Breast epithelium (tissue), 4 donors: ENCODE measurements at places on chromosomes 7 and 10. TPM values are rescaled to one million over a fixed set of nuclear protein-coding genes. Genes with fewer than 3 reads are reported as not detected.

DNA sequence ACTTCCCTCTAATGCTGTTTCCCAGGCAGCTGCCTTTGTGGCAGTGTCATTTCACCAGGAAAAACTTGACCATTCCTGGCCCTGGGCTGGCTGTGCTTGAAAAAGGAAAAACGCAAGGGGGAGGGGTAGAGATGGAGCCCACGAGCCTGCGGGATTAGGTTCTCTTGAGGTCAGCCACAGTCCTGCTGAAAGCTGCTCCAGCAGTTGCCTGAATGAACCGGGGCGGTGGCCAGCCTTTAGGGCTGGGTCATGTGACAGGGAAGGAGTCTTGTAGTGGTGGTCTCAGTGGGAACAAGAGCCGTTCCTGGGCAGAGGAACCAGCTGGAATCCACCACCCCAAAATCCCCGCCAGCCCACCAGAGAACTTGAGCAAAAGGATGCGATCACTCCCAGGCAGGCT lies 51.2 kb upstream of the LRRC4 start:
- no peak overlapping the region for H3K27ac ChIP-seq
- H3K36me3 ChIP-seq: no peaks in the 10 kb centered on the region
- no peaks in the 10 kb centered on the region for H3K27me3 ChIP-seq
- H3K4me3 ChIP-seq: no peak overlapping the region
- no peak for DNase-seq

DNA sequence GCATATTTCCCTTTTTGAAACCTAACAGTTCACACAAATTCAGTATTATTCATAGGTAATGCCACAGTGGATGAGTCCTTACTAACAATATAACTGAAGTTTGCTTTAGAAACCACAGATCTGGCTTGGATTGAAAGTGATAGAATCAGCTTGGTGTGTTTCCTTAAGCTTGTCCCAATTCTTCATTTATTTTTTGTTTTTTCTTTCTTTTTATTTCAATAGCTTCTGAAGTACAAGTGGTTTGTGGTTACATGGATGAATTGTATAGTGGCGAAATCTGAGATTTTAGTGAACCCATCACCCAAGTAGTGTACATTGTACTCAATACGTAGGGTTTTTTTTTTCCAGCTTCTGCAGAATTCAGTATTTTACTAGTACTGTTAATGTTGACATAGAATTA lies 518.2 kb upstream of the SEMA3D start:
- H3K27ac ChIP-seq: no peak overlapping the region
- H3K4me3 ChIP-seq: no peak overlapping the region
- H3K36me3 ChIP-seq: no peaks in the 10 kb centered on the region

DNA sequence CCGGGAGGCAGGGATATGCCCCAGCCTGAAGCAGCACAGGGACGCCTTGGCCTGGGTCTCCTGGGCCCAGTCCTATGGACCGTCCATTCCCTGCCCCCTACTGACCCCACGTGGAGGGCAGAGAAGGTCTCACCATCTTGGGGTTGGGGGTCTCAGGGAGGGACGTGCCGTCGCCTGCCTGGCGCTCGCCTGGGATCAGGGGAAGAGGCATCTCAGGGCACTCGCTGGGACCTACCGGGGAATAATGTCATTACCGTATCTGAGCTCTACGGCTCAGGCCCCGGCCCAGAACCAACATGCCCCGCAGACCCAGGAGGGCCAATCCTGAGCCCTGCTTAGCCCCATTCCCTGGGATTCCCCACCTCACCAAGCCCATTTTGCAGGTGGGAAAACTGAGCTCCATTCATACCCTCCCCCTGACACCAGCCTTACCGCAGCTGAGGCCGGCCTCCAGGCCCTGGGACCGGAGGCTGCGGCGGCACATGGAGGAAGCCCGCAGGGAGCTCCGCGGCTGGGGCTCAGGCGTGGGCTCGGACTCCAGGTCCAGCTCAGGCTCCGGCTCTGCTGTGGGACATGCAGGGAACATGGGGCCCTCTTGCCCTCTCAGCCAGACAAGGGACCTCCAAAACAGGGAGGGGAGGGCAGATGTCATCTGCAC lies 40.7 kb downstream of the GRID2IP start:
- no peaks in the 10 kb centered on the region for H3K4me1 ChIP-seq
- DNase-seq: no peak
- no peak overlapping the region for H3K27ac ChIP-seq
- H3K36me3 ChIP-seq: no peaks in the 10 kb centered on the region

DNA sequence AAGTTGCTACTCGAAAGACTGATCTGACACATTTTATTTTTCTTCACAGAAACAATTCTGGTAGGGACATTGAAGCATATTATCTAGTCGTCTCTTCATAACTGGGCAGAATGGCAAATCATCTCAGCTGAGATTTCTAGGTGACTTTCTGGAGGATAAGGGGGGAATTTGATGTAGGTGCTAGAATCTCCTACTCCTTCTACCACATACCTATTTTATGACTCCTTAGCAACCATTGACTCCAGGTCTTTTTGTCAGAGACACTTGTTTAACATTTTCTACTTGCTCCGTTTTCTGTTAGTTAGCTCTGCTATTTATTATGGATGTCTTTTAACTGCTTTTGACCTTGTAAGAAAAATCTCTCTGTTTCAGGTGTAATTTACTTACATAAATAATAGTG lies 380.9 kb upstream of the SEMA3C start:
- no peaks in the 10 kb centered on the region for H3K4me1 ChIP-seq
- H3K4me3 ChIP-seq: no peak overlapping the region
- DNase-seq: no peak
- H3K36me3 ChIP-seq: no peaks in the 10 kb centered on the region
- H3K27me3 ChIP-seq: no peaks in the 10 kb centered on the region
- no peak overlapping the region for H3K27ac ChIP-seq

DNA sequence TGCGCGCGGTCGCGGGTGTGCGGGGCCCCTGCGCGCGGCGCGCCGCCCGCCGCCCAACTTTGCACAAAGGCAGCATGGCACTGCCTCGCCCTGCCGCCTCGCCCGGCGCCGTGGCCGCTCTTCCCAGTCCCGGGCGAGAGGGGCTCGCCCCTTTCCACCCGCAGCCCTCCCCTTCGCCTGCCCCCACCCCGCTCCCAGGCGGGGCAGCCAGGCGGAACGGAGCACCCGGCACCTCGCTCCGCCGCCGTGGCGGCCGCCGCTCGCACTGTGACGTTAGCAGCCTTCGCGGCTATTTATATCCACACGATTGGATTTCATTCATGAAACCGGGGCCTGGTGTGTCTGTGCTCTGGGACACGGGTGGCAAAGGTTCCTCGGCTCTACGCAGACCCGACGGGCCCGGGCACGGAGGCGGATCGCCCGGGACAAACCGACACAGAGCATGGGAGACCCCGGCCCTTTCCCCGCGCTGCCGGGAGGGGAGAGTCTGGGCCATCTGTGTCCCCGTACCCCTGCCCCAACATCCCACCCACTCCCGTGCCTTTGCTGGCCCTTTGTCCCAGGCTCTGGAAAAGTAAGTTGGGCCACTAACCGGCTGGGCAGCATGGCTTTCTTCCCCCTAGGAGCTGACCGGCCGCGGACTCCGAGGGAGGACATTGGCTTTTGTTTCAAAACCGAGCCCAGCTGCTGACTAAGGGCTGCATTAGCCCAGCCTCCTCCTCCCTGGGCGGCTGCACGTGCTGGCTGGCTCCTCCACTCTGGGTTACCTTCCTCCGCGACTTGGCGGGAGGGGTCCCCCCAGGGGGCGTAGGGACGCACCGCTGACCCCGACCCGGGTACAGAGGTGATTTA lies at the start of gene RHOBTB1:
Gene RHOBTB1 (minus strand): TSS at position 128 of the 852 bp plus-strand sequence. CDS start 32,643 bp downstream, outside the sequence.
- H3K4me1 ChIP-seq: no peaks in the 10 kb centered on the region
- DNase-seq: peak; percentile 48
- no peaks in the 10 kb centered on the region for H3K27me3 ChIP-seq
- H3K27ac ChIP-seq: peak within 1 kb of the TSS; percentile 88
- H3K4me3 ChIP-seq: peak within 1 kb of the TSS; percentile 77

DNA sequence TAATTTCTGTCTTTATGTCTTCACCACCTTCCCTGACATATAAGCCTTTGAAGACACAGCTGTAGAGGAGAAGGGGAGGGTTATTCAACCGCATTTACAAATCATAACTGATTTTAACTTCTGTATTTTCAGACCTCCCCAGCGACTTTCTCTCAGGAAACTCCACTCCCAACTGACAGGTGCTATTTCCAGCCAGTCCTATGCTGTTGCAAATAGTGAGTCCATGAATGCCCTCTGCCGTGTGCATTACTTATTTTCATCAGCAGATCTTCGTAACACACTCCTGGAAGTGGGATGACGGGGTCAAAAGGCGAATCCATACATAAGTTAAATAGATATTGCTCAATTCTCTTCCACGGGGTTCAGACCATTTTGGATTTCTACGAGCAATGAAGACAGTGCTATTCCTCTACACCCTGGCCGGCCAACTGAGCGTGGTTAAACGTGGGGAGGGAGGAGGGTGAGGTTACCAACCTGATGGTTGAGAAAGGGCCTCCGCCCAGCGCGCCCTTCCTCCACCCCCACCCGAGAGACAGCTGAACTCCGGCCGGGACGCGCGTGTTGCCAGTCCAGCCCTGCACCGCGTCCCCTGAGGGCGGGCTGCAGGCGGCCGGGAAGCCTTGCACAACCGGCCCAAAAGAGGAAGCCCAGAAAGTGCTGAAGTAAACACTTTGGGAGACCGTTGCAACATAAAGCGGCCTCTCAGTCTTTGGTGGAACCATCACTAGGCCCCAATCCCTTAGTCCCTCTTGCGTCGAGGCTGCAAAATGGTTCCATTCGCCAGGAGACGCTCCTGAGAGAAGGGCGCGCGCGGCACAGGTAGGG lies at the start of gene APBB1IP:
Gene APBB1IP (plus strand): TSS at position 705 of the 825 bp plus-strand sequence. CDS start 53,986 bp downstream, outside the sequence.
- peak within 1 kb of the TSS; percentile 84 for H3K27ac ChIP-seq
- no peaks in the 10 kb centered on the region for H3K4me1 ChIP-seq
- H3K27me3 ChIP-seq: peaks cover 3% of the 10 kb centered on the region
- peak; percentile 39 for DNase-seq

DNA sequence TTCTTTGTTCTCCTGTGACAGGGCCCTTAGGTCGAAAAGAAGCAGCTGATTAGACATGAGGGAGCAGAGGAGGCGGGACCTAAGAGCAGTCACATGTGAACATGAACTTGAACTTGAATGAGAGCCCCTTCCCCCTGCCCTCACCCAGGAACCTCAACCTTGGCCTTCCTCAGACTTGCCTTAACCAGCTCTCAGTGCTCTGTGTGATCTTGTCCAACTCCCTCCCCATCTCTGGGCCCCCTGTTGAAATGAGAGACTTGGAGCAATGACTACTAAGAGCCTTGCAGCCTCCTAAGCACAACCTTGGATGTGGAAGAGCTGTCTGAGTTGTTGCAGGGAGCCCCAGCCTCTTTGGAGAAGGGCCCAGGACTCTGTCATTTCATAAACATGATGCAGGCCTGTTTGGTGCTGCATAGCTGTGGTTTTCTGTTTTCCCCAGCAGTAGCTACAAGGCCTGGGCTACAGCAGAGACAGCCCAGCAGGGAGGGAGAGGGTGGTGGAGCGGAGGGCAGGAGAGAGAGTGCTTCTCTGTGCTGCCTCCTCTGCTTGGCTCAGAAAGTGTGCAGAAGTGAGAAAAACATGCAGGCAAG lies 123.9 kb upstream of the ZMIZ1 start:
- H3K27ac ChIP-seq: peak overlapping the region; percentile 71
- no peak overlapping the region for H3K4me3 ChIP-seq
- H3K36me3 ChIP-seq: no peaks in the 10 kb centered on the region
- H3K4me1 ChIP-seq: no peaks in the 10 kb centered on the region

The KCND2 gene
- 2.6 TPM for total RNA-seq

The EZH2 gene
- 4.8 TPM for total RNA-seq

The CTTNBP2 gene
- 13.8 TPM for total RNA-seq

The EPHB4 gene
- 64.9 TPM for total RNA-seq

The VIPR2 gene
- total RNA-seq: 4.6 TPM

The ENO4 gene
- total RNA-seq: 0.66 TPM
